ENCODE measurements at places on chromosomes 5 and 9.
A peak's percentile ranks its signal among the peaks of the same experiment; 100 is the strongest.

GRCh38 chr5:176596689-176597416 is 13.1 kb downstream of the GPRIN1 start:
- DNase-seq = peak; percentile 43

- no peak for DNase-seq
Measured at GRCh38 chr5:72182686-72183085, 75.4 kb downstream of the MAP1B start.

DNA sequence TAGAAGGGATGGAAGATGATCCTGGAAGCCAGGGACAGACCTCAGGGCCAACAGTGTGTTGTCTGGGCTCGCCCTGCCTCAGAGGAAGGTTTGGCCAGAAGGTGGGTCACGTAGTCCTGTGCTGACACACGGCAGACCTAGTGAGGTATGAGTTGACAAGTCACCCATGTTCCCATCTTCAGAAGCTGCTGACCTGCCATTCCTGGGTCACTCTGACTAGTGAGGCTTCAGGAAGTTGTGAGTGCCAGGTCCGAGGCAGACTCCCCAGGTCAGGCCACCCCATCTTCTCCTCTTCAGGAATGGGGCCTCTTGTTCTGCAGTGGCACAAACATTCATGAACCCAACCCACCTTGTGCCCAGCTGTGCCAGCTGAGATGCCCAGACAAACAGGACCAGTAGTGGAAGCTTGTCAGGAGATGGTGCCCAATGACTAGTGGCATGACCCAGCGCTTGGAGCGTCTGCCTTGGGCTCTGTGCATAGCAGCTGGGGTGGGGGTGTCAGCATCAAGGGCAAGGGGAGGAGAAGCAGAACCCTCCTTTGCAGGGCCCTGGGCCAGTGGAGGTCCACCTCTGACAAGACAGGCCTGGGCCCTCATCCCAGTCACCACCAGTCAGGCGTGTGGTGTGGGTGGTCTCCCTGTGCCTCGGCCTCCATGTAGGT is 16.8 kb upstream of the ANGPTL2 start:
- no peak for DNase-seq

DNA sequence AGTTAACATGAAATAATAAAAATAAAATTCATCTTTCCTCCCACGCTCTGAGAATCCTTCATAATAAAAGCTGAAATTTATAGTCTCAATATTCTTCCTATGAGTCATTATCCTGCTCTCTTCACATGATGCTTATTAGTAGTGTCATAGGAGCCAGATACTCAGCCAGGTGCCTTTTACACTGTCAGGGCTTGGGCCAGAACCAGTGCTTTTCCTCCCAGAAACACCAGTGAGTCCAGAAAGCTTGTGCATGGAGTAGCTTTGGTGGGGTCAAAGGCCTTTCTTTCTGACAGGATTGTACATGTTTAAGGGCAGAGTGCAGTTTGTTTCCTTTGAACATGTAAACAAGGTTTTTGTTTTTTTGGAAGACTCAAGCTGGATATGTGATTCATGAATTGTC is 6.8 kb downstream of the LSM11 start:
- DNase-seq = no peak

- no peak for DNase-seq
Measured at GRCh38 chr5:149404746-149405549, 25.9 kb upstream of the IL17B start.

DNA sequence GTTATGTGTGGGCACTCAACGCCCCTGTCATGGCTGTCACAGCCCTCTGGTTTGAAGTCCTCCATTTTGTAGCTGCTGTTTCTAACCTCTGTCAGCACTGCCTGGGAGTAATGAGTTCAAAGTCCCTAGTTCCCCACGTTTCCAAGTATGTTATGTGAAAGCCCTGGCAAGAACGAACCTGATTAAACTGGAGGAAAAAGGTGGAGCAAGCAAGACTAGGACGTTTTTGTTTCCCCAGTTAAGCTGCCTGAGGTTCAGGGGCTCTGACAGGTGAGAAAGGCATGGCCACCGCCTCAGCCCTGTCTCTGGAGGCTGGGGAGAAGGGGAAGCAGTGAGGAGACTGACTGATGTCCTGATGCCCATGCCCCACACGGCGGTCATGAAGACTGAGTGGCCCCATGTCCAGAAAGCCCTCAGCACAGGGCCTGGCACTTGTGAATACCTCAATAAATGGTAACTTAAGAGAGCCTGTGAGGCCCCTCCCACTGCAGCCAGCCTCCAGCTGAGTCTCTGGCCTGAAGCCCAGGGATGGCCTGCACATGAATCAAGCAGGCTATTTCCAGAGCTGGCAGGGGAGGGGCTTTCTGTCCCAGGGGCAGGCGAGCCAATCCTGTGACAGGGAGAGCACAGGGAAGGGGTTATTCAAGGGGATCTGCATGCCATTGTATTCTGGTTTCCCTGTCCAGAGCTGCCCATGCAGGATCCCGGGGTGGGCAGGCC is 61.8 kb downstream of the PFDN1 start:
- DNase-seq = no peak

- no peak for DNase-seq
Measured at GRCh38 chr9:80163889-80164288, 592.1 kb downstream of the TLE4 start.

GRCh38 chr5:174328631-174329299 is 283.3 kb downstream of the NSG2 start:
- DNase-seq = no peak

DNA sequence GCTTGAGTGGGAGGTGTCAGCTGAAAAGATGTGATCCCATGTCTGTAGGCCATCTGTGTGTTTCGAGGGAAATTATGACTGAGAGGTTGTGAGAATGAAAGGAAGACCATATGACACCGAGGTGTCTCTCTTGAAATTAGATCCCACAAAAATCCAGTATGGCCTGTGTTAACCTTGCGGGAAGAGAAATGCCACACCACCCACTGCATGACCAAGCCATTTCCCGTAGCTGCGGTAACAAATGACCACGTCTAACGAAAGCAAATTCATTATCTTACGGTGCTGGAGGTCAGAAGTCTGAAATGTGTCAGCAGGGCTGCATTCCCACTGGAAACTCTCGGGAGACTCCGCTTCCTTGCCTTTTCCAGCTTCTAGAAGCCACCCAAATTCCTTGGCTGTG is 11.6 kb downstream of the C9orf57 start:
- no peak for DNase-seq

DNA sequence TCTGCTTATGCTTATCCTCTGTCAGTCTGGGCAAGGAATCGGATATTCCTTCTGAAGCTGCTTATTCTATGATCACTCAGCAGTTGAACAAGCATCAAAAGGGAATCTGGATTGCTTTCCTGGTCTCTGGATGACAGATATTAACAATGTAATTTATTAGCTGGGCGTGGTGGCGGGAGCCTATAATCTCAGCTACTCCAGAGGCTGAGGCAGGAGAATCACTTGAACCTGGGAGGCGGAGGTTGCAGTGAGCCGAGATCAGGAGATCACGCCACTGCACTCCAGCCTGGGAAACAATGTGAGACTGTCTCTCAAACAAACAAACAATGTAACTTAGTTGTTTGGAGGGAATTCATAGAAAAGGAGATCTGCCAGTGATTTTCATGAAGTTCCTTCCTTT is 45.4 kb downstream of the DMRT1 start:
- DNase-seq = no peak

GRCh38 chr9:81375187-81376100 is 313.9 kb downstream of the TLE1 start:
- no peak for DNase-seq

- DNase-seq = no peak
Measured at GRCh38 chr9:106127776-106128175, 433.4 kb downstream of the TMEM38B start.

DNA sequence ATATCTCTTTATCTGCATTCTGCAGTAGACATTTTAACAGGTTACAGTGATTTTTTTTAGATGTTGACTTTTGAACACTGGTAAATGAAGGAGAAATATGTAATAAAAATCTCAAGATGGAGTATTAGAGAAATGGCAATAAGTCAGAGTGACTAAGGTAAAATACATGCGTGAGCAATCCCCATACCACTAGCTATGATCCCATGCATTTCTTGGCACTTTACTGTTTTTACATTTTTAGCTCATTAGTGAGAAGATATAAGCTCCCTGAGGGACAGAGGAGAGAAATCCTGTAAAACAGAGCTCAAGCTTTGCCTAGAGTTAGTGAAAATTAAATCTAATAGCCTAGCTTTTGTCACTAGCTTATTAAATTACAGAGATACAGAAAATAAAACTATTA is 181.9 kb upstream of the TRPM3 start:
- no peak for DNase-seq

DNA sequence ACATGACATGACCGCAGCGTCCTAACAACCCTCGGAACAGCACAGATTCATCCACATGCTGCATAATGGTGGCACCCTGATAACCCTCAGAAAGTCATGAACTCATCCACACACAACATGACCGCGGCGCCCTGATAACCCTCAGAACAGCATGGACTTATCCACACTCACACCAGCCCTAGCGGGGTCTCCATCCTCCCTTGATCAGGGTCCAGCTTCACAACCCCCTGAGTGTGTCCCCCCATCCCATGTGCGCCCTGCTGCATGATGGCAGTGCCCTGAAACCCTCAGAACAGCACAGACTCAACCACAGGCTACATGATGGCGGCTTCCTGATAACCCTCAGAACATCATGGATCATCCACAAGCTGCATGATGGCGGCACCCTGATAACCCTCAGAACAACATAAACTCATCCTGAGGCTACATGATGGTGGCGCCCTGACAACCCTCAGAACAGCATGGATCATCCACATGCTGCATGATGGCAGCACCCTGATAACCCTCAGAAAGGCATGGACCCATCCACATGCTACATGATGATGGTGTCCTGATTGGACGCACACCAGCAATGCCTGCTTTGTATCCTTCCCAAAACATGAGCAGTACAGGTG is 28.3 kb downstream of the SLC6A3 start:
- no peak for DNase-seq

GRCh38 chr5:142358648-142359047 is 33.8 kb upstream of the SPRY4 start:
- DNase-seq = no peak

DNA sequence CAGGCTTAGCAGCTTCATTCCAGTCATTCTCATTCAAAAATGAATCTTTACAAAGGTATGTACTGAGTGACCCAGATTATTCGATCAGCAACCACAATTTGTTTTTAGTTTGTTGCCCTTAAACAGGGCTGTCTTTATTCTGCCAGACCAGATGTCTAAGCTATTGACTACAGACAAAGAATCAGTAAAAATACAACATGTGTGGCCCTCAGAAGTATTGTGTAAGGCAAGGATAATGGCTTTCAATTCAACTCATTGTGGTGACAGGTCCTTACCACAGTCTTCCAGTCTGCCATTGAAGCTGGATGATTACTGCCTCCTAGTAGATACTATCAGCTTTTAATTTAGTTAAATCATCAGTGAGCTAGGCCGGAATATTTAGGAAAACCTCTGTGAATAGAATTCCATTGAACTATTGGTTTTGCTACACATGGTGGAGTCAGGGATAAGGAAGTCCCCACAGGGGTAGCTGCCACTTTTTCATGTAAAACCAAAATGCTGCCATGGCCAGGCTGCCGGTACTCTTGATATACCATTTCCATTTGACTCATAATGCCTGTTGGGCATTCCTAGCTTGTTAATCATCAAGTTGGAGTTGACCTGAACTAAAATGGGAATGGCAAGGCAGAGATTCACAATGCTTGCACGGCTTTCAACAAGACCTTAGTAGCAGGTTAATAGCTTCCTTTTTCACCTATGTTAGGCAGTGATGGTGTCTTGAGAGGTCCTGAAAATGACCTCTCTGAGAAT is 175.6 kb downstream of the MEF2C start:
- DNase-seq = no peak

DNA sequence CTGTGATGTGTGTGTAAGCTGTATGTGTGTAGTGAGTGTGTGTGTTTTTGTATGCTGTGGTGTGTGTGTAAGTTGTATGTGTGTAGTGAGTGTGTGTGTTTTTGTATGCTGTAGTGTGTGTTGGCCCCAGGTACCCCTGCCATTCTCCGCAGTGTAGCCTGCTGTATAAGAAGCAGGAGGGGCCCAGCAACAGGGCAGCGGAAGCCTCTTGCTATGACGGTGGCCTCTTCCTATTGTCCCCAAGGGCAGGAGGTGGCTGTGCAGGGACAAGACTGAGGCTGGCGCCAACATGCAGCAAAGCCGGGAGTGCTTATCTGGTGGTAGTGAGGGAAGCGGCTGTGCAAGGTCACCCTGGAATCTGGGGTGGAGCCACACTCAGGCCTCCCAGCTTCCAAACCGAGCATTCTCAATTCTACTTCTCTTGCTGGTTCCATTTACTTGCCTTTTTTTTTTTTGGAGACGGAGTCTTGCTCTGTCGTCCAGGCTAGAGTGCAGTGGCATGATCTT is 5.1 kb downstream of the SPAAR start:
- no peak for DNase-seq

DNA sequence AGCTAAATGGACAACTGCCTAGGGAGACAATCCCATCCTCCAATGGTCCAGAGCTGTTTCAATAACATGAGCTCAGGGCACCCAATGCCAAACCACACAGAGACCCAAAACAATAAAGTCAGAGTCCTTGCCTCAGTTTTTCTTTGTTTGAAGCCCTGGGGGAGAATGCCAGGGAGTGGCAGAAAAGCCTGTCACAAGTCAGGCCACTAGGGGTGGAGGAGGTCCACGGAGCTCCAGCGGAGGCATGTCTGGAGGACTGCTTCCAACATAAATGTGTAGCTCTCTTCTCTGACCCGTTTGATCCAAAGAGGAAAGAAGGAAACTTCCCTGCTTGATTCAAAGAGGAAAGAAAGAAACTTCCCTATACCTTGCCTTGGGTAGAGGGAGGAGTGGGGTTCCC is 175.3 kb downstream of the HSPA4 start:
- DNase-seq = no peak

DNA sequence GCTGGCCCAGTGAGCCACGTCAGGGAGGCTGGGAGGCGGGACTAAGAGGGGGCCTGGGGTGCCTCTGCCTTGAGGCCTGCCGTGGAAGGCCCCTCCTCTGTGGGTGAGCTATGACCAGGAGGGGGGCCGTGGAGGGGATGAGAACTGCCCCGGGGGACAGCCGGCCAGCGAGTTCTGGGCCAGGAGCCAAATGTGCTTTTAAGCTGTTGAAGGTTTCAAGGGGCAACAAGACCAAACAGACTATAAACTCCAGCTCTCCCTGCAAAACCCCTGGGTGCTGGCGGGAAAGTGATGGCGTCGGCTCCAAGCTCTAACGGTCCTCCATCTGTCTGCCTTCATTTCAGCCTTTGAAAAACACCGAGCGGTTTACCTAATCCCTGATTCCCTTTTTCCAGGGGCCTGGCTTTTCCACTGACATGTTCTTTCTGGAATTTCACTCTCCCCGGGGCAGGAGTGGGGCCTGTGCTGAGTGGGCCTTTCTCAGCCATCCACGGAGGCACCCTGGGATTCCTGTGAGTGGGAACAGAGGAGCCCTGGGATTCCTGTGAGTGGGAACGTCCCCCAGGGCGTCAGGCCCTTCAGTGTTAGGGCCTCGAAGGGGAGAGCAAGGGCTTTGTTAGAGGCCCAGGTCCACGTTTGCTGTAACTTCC is 65.6 kb downstream of the COL5A1 start:
- no peak for DNase-seq

- no peak for DNase-seq
Measured at GRCh38 chr5:103793595-103794182, 231.1 kb upstream of the NUDT12 start.

GRCh38 chr5:159440968-159441367 is 110.7 kb upstream of the IL12B start:
- DNase-seq = no peak
